LHCN-M2 (cell line): ENCODE measurements at places on chromosomes 7 and 10.

DNA sequence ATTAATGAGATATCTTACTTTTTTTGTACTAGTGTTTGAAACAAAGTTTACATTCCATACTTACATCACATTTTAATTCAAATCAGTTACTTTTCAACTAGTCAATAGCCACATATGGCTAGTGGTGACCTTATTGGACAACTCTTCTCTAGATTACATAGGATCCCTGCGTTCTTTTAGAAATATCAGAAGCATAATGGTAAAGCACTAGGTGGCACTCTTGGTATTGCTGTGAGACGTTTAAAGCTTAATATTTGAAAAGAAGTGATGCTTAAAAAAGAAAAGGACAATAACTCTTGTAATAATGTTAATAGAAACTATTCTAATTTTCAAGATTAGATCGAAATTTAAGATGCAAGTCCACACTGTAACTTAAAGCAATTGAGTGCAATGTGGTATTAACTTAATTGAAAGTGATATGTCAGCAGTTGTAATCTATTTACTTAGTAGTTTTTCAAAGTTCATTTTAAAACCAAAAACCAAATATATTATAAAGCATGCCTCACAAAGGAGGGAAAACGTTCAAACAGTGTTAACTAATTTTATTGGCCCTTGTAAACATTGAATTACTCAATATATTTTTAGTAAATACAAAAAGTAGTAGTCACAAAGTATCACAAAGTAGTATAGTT, 339.1 kb downstream of the ATRNL1 start:
- DNase-seq = peak; percentile 66

DNA sequence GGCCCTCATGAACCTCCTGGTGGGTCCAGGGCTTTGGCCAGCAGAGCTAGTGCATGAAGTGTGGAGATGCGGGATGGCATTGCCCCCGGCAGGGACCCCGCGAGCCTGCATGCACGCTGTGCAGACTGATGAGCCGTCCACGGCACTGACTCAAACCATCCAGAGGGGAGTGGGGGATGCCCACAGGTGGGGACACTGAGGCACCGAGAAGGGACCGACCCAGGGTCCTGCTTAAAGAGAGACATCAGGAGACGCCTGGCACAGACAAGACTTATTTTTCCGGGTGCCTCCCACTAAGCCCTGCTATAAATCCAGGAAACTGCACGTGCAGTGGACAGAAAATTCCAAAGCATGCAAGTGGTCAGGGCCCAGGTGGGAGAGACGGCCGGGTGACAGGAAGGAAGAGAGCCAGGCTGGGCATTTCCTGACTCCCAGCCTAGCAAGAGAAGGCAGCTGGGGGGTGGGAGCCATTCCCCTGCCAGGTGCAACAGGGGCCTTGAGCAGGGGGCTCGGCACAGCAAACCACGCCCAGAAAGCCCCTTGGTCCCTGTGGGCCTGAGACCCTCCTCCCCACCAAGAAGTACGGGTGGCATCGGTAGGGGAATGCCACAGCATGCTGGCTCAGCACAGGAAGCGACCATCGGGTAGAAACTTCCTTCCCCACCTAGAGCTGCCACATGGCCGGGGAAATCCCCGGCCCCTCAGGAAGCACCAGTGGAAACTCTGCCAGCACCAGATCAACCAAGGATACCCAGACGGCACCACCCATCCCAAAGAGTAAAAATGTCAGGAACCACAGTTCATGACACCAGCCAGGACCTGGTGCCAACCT, 91.5 kb downstream of the FOXL3 start:
- DNase-seq = no peak

GRCh38 chr10:15295537-15296325, 75.4 kb downstream of the FAM171A1 start:
- no peak for DNase-seq

DNA sequence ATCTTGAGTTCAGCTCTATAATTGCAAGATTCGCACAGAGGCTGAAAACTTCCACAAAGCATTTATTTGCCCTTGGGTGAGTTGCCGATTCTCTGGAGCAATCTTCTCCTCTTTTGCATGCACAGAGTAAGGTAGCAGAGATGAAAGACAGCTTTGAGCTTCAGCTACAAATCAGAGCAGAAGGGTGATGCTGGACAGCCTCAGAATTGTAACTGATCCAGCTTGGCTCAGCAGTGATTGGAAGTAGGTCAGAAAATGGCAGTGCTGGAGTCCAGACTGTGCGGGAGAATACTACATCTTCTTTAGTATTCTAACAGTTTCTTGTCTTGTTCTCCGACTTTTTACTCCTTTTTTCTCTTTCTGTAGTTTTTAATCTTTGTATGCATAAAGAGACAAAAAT, 55.4 kb upstream of the CDC14C start:
- DNase-seq = no peak

DNA sequence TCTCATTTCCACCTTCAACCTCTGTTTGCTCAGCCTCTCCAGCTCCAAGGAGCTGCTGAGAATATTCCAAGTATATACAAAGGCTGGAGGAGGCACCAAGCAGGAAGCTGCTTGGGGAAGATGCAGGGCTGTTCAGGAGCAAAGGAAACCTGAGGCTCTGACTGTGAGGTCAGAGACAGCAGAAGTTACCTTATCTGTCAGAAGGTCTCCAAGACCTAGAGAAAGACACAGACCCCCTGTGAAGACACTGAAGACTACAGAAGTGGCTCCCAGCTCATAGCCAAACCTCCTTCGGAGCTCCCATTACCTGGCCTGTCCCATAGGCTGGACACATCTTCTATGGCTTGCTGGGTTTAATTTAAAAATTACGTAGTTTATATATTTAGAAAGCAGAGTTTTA, 53.2 kb downstream of the PKD1L1 start:
- no peak for DNase-seq
